CD4-positive, alpha-beta T cell treated with Interleukin-4 for 1 hour (primary cell): ENCODE measurements at places on chromosomes 13 and 19.

GRCh38 chr19:4547303-4548237, 7.7 kb upstream of the LRG1 start:
- DNase-seq: no peak

DNA sequence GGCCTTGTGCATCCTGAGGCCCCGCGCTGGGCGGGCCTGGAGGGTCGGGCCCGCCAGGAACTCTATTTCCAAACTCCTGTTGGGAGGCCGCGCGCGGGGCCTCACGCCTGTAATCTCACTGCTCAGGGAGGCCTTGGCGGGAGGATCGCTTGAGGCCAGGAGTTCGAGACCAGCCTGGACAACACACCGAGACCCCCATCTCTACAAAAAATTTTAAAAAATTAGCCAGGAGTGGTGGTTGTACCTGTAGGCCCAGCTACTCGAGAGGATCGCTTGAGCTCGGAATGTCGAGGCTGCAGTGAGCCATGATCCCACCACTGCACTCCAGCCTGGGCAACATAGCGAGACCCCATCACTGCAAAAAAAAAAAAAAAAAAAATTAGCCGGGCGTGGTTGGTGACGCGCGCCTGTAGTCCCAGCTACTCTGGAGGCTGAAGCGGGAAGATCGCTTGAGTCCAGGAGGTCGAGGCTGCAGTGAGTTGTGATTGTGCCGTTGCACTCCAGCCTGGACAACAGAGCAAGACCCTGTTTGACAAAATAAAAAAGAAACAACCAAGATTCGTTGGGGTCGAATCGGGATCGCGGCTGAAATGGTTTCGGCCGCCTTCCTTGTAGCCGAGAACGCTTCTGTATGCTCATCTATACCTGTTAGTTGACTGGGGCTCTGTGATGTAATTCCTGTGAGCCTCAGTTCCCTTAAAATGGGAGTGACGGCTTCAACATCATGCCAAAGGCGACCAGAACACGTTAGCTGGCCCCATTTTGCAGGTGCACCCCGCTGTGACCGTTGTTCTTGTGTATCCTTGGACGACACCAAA, 636 bp downstream of the SF3A2 start:
- no peak for DNase-seq

DNA sequence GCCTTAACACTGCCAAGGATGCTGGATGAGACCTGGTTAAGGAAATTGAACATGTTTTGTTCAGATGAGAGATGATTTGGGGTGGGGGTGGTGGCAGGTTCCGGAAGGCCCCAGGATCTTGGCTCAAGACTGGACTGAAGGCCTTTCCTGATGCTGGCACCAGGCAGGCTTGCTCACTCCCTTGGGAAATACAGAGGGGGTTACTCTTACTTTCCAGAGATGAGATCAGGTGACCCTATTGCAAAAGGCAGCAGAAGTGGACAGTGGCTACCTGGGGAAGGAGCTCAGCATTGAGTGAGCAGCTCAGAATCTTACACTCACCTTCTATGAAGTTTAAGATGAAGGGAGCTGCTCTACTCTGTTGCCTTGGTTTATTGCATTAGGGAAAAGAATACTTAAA, 10.8 kb downstream of the GATAD2A start:
- DNase-seq: no peak

DNA sequence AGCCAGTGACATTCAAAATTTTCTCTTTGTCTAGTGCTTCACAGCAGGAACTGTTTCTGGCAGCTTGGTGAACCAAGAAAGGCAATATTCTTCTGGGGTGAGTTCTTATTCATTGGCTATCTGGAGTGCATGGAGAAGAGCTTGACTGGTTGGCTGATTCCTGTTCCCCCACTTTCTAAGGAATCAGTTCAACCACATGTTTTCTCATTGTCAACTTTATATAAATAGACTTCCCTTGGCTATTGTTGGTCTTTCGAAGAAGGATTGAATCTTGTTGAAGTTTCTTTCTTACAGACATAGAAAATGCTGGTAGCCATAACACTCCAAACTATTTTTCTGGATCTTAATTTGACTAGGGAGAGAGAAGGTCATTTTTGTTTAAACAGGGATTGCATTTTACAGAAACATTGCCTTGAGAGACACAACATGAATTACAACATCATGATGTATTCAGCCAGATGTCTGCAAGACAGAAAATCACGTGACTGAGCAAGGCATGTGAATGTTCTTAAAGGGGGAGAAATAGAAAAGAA, 85.2 kb downstream of the EDNRB start:
- no peak for DNase-seq

DNA sequence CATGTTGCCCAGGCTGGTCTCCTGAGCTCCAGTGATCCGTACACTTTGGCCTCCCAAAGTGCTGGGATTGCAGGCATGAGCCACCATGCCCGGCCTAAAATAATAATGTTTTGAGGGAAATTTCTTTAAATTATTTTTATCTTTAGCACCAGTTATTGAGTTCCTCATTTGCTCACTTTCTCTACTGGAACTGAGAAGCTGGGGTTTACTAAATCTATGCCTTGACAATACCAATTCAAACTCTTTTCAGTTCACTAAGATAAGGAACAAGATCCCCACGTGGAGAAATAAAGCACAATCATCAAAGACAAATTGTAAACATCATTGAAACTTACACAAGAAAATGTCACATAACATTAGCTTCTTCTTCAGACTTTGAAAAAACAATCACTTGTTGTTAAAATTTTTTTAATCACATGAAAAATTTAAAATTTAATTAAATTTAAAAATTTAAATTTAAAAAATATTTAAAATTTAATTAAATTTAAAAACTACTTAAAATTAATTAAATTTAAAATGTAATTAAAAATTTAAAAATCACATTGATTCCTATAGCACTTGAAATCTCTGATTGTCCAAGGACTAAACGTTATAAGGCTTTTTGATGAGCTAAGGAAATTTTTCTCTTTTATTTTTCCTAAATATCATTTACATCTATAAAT, 25.2 kb upstream of the XPO4 start:
- no peak for DNase-seq

- no peak for DNase-seq
Observed at GRCh38 chr13:32060401-32060878, 28.9 kb downstream of the FRY start.
